Osteocyte (in vitro differentiated cells): ENCODE measurements at places on chromosomes 11 and 22.

GRCh38 chr11:2807801-2808241 lies 77.8 kb downstream of the CDKN1C start:
- peak; percentile 77 for DNase-seq

- no peak for DNase-seq
Observed at GRCh38 chr11:1494650-1495049, 8.1 kb upstream of the MOB2 start.

GRCh38 chr11:46560300-46560991 lies 33.4 kb downstream of the AMBRA1 start:
- no peak for DNase-seq

DNA sequence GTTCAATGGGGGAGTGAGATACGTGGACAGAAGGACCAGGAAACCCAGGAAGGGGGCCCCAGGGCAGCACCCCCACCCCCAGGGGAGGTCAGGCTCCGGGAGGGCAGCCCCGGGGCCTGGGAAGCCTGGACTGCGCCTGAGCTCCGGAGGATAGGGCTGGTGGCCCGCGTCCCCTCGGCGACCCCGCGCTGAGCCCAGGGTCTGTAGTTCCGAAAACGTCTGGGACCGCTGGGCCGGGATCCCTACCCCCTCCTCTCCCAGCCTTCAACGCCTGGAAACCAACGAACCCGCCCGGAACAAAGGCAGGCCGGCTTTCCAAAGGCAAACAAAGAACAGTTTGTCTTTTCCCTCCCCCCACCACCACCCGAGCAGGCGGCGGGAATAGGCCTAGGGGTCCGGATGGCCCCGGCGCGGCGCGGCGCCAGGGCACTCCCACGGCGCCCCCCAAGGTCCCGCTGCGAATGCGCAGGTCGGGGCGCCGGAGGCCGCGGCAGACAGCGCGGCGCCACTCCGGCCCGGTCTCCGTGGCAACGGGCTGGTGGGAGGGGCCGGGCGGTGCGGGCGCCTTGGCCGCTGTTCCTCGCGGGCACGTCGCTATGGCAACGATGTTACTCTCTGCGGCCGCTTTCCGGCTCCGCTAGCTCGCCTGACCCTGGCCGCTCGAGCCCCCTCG lies 58.5 kb downstream of the IGLL1 start:
- DNase-seq = peak; percentile 98

DNA sequence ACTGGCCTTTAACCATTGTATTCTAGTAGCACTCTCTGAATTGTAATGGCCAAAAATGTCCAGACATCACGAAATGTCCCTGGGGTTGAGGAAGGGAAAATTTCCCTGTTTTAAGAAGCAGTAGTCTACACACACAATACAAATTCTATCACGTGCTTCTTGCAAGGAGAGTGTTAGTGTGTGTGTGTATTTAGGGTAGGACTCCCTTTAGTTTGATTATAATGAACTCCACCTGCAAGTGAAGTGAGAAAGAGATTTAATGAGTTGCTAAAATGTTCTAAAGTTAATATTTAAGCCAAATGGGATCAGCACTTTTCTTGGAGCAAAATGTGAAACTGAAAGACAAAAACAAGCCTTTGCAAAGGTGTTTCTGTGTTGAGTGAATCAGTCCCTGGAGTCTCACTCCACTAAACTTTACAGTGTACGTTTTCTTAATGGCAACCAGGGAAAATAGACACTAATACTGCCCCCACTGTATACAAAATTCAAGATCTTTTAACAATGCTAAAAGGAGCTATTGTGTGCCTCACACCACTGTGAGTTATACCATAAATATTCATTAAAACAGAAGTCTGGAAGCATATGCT lies 590.3 kb upstream of the TENM4 start:
- no peak for DNase-seq

GRCh38 chr11:8330404-8330803 lies 66.7 kb upstream of the LMO1 start:
- no peak for DNase-seq

GRCh38 chr11:5038341-5038740 lies 8.0 kb upstream of the OR52J3 start:
- DNase-seq = no peak

- no peak for DNase-seq
Observed at GRCh38 chr11:65217441-65218423, 36.0 kb downstream of the CAPN1 start.

GRCh38 chr22:25281675-25282345 lies 62.4 kb downstream of the CRYBB2 start:
- DNase-seq = no peak

DNA sequence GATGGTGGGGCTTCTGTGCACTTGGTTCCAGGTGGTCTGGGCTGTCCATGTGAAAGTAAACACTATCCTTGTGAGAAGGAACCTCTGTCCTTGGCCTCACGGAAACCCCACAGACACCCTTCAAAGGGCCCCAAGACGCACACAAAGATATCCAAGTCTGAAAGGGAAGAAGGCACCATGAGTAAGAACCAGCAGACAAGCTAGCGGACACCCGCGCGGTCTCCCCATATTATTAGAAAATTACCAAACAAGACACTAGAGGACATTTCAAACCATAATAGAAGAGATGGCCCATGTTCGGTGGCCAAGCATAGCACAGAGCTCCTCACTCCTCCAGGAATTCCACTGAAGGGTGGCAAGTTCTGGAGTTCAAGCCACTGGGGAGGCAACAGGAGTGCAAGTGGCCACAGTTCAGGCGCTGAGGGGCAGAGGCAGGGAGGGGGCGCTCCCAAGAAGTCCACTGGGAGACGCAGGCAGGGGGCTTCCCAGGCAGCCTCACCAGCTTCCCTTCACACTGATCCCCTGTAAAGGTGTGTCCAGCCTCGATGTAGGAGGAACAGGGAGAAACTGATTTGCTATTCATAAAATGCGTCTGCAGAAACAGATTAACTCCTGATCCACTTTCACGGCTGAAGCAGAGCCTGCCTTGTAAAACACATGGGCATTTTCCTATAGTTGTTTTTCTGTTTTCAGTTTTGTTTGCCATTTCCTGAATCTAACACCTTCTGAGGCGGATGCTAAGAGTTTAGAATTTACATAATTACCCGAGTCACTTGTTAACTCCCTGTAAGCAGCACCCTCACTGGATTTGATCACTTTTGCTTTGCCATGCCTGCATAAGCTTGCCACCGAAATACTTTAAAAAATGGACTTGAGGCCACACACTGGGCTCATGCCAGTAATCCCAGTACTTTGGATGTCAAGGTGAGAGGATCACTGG lies 9.1 kb upstream of the PPARA start:
- DNase-seq = no peak

DNA sequence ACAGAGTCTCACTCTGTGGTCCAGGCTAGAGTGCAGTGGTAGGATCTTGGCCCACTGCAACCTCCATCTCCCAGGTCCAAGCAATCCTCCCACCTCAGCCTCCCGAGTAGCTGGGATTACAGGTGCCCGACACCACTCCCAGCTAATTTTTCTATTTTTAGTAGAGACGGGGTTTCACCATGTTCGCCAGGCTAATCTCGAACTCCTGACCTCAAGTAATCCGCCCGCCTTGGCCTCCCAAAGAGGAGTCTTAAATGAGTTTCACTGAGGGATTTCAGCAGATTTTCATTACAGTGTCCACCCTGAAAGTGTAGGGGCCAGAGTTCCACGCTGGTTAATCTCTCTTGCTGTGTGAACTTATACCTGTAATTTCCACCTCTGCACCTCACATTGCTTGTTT lies 412 bp upstream of the RPS3 start:
- no peak for DNase-seq

GRCh38 chr11:45614196-45614828 lies 51.1 kb downstream of the CHST1 start:
- DNase-seq = peak; percentile 23

GRCh38 chr11:44005956-44006355 lies 41.8 kb upstream of the ACCSL start:
- DNase-seq = peak; percentile 77

DNA sequence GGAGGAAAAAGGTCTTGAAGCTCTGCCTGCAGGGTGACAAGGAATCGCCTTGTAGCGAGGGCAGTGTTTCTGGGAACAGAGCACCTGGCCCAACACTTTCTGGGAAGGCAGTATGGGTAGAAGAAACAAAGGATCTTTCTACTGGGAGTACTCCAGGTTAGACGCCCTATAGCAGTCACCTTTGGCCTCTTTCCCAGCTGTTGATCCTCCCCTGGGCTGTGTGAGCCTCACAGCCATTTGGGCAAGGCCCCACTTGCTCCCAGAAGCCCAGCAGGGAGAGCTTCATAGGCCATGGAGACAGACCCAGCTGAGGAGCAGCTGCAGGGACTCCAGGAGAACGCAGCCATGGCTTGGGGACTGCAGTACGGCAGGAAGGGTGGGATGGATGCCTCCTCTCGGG lies 1.2 kb downstream of the SLCO2B1 start:
- DNase-seq = no peak

DNA sequence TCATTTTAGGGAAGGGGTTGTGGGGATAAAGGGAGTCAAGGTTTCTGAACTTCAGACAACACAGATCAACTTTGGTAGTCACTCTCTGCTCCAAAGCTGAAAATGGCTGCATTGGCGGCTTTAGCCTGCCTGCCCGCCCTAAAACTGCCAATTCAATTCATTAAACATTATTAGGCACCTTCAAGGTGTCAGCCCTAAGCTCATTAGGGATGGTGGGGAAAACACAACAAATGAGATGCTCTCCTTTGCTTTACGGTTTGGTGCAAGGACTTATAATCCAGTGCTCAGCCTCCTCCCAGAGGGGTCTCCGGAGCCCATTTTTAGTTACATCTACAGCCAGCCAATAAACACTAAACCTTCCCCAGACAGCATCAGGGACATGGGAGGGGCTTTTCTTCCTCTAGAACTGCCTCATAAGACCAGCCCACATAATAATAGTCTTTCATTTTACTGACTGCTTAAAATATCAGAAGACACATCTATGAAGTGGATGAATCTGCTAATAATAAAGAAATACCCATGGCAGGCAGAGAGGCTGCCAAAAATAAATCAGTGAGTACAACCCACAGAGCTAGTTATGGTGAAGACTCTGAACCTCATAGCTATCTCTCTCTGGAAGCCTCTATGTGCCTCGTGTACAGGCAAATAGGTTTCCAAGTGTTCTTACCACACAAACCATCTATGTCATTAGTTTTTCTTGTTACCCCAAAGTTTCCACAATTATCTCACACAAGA lies 102.8 kb upstream of the NCAM1 start:
- DNase-seq = no peak

DNA sequence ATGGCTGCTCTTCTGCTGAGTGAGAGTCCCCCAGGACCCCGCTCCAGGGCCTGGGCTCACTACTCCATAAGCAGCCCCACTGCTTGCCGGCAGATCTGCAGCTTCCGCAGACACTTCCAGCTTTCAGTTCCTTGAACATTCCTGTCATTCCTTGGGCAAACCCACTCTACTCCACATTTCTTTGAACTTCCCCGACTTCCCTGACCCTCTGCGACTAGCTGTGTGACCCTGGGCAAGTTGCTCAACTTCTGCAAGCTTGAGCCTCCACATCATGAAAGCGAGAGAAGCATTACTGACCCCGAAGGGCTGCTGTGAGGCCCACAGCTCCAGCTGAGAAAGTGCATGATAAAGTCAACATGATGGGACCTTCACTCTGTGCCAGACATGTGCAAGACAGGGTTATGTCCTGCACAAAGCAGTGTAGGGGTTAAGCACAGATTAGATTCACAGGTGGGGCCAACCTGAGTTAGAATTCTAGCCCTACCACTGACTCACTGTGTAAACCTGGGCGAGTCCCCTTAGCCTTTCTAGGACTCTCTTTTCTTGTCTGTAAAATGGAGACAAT lies 51.8 kb downstream of the THAP12 start:
- peak; percentile 75 for DNase-seq

DNA sequence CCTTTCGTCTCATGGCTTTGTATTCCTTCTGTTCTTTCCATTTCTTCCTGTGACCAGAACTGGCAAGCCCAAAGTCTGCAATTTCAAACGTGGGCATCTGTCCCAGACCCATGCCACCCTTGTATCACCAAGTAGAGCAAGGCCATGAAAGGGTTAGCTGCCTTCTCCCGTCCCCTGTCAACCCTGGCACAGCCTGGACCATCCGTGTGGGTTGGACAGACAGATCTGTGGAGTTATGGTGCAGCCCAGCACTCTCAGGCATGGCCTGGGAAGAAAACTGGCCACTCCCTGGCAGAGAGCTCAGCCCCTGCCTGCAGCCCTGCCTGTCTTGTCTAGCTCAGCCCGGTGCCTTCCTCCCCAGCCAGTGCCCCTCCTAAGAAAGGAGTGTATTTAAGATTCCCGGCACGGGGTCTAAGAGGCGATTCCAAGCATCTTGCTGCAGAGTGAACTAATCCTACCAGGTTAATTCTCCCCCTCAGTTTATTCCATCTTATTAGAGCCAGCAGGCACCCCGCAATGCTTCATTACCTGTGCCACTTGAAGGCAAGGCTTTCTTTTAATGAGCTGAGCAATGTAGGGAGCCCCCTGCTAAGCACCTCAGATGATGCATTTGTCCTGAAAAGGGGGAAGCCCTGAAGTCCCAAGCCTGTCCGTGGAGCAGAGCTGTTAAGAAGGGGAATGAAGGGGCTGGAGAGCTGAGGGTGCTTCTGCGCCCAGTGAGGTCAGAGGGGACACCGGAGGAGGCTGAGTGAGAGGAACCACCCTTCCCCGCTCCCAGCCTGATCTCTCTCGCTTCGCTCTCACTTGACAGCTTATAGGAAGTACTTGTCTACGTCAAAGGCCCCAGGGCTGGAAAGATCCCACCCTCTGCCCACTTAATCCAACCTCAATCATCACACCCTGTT lies 130.6 kb downstream of the SPATA19 start:
- no peak for DNase-seq

DNA sequence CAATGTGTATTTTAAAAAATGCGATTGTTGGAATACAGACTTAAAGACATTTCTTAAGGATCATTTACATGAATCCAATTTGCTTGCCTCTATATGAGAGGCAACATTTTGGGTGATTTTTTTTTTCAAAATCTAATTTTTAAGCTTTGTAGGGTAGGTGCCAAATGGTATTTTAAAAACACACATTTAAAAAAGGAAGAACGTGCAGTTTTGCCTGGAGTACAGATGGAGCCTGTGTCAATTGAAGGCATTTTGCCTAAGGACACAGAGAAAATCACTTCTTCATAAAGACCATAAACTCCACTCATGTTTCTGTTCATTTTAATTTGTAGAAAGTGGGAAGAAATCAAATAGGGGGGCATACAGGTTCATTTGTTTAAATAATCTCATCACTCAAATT lies 91.3 kb downstream of the BDNF start:
- no peak for DNase-seq
